ENCODE measurements at places on chromosomes 7 and 10. TPM values are rescaled to one million over a fixed set of nuclear protein-coding genes. Genes with fewer than 3 reads are reported as not detected.

DNA sequence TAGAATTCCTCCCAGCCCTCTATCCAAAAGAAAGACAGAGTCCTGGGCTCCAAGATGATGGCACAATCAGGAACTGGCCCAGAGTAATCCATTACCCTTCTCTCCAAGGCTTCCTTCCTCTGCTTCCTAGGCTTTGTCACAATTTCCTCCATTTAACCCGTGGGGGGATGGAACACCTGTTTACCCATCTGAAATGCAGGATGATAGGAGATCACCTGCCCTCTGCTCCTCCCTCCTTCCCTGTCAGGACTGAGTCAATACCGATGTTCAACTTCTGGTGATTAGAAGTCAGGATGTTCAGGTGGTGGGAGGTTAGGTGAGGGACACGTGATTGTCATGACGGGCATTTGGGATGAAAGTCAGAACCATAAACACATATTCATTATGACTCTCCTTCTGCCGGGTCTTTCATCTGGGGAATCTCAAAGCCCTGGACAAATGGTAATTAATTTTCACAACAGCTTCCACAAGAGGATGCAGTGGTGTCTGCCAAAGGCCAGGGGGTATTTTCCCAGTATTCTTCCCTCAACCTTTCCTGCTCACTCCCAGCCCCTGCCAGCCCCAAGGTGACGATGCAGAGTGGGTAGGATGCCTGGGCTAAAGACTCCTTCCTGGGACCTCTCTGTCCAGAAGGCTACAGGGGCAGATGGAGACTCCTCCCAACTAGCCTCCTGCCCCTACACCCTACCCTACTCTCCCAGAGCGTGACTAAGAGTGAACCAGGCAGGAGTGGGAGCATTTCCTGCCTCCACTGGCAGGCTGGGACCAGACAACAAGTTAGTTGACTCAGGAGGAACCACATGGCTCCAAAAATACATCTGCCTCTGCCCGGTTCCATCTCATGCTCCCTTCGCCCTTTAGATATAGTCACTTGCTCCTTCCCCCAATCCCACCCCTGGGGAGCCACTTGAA is 27.9 kb downstream of the DUSP5 start:
- no peak for DNase-seq

Gene RBP4
- not detected for total RNA-seq

DNA sequence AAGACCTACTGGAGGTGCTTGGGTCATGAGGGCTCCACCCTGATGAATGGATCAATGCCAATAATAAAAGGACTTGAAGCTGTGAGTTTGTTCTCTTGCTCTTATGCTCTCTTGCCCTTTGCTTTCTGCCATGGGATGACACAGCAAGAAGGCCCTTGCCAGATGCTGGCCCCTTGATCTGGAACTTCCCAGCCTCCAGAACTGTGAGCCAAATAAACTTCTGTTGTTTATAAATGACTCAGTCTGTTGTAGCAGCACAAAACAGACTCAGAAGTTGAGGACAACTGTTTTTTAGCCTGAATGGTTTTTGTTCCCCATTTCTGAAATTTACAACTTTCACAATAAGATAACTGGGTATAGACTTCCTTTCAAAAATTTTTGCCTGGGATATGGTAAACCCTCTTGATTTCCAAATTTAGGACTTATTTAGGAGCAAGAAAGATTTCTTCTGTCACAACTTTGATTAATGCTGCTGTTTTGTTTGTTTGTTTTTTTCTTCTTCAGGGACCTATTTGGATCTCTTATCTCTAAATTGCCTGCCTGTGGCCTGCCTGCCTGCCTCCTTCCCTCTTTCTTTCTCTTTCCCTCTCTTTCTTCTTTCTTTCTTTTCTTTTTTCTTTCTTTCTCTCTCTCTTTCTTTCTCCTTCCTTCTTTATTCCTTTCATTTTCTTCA is 12.1 kb downstream of the ENTPD1 start:
- DNase-seq = no peak

Gene SRGN
- total RNA-seq = not detected

DNA sequence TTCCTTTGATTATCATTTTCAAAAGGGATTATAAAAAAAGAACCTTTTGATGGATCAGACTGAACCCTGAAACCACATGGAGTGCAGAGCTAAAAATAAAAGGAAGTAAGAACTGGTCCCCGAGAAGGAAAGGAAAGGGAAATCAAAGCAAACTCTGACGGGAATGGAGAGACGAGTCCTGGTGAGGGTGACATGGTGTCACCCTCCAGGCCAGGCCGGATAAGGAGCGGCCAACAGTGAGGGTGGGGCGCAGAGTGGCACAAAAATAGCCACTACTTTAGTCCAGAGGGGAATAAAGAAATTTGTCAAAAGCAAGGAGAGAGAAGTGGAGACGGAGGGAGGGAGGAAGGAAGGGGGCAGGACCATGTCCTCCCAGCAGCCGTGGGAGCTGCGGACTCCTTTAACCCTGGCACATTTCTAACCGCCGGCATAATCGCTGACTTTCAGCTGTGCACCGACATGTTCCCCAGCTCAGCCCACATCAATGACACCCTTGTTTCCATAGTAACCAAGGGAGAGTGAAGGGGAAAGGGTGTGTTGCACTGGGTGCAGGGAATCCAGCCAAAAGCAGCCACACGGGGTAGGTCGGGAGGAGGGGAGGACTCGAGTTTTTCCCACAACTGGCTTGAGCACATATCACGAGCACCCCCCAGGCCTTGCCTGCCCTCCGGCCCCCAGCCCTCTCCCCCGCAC is 29.7 kb downstream of the TRIM8 start:
- DNase-seq = peak; percentile 82

Gene ZNF117
- total RNA-seq = 35.8 TPM

GRCh38 chr10:21670391-21670790 is 136.4 kb downstream of the MLLT10 start:
- no peak for DNase-seq

Gene ELFN1
- 13.6 TPM for total RNA-seq

- no peak for DNase-seq
Measured at GRCh38 chr10:96747734-96748550, 27.6 kb upstream of the PIK3AP1 start.

DNA sequence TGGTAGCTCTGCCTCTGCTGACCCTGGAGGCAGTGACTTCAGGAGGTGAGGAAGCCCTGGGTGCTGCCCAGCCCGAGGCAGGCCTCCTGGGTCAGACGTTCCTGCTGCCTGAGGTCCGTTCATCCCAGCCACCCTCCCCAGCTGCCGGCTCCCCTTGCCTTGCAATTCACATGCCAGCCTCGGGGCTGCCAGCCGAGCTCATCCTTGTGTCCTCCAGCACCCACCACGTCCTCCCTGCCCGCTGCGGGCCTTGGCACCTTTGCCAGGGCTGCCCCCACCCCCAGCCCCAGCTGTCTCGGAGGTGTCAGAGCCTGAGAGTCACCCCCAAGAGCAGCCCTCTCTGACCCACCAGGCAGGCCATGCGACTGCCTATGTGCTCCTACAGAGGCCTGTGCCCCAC is 162.1 kb upstream of the RNF32 start:
- no peak for DNase-seq

Gene TDRD1
- not detected for total RNA-seq

DNA sequence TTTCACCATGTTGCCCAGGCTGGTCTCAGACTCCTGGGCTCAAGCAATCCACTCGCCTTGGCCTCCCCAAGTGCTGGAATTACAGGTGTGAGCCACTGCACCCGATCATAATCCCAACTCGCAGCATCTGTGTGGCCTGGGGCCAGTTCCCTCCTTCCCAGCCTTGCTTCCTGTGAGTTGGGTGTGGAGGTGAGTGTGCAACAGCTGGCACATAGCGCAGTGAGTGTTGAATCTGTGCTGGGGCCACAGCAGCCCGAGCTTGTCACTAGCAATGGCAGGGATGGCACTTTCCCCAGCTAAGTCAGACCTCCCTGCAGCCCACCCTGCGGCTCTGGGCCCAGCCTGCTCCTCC is 12.2 kb downstream of the TMEM184A start:
- no peak for DNase-seq
